ENCODE measurements at places on chromosomes 7 and 10. TPM values are rescaled to one million over a fixed set of nuclear protein-coding genes. Genes with fewer than 3 reads are reported as not detected.

- ATAC-seq: no peak
Measured at GRCh38 chr10:104077663-104078151, 8.0 kb downstream of the COL17A1 start.

Gene TRIL
- 6.1 TPM for total RNA-seq

- no peak for ATAC-seq
Measured at GRCh38 chr7:131302446-131302845, 25.2 kb upstream of the MKLN1 start.

Gene SYT15B
- total RNA-seq: 0.85 TPM

DNA sequence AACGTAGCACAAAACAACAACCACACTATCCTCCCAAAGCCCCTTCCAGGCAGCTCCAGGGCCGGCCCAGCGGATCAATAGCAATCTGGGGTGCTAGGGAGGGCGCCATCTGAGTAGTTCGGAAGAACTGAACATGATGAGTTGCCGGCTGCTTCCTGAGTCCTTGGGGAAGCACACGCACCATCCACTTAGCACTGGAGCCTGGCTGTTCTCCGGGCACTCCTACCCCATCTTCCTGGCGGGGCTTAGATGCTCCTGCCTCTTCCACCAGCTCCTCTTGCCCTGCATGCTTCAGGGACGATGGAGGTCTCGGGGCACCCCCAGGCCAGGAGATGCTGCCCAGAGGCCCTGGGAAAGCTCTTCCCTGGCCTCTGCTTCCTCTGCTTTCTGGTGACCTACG, at the start of gene KCNK18:
KCNK18 (plus strand) TSS at position 301 of the 400 bp plus-strand sequence; CDS start at position 301, 0 bp downstream.
- no peak for ATAC-seq

GRCh38 chr10:106947643-106948042, 216.9 kb downstream of the SORCS1 start:
- no peak for ATAC-seq

DNA sequence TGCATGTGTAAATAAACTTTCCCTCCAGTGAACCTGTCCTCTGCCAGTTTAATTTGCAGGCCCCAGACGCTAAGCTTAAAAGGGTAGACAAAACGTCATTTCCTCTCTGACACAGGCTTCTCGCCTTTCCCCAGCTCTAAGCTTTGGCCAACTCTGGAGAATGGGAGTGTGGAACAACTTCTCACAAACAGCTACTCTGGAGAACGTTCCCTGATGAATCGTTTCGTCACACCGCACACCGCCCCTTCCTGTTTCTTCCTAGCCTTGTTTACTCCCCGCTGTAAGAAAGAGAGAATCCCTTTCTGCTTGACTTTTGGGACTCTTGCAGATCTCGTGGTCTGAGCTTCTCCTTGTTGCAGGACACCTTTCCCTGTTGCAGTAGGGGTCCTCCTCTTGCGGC, 564.2 kb downstream of the TCERG1L start:
- ATAC-seq: no peak

DNA sequence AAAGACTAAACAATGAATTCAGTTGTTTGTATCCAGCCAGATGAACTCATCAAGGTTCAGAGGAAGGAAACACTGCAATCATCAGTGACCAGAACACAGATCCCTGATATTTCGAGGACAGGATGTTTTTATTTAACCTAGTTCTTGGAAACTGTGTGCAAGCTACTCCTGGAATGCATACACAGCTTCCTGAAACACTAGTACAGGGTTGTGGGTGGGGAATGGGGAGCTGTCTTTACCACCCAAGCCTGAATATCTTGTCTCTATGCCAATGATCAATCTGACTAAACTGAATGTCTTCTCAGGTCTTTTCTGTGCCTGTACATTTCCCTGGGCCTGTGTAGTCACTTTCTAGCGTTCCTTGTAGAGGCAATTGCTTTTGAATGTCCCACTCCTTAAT, 374.6 kb downstream of the CALN1 start:
- ATAC-seq: no peak

All from motor neuron (in vitro differentiated cells).